Hepatocyte (in vitro differentiated cells): ENCODE measurements at places on chromosomes 7 and 10. TPM values are rescaled to one million over a fixed set of nuclear protein-coding genes. Genes with fewer than 3 reads are reported as not detected.

Gene CLIP2
- 16.8 and 17.9 TPM in 2 replicates for polyA plus RNA-seq

Gene ENTPD1
- 1.5 and 4.1 TPM in 2 replicates for polyA plus RNA-seq

Gene UNCX
- polyA plus RNA-seq, result not detected in 2 replicates

Gene GIMAP7
- 0.19 and 0.28 TPM in 2 replicates for polyA plus RNA-seq

Gene PTPN12
- 16.4 and 24.2 TPM in 2 replicates for polyA plus RNA-seq

Gene MYL10
- 1.2 and 2.1 TPM in 2 replicates for polyA plus RNA-seq

Gene SLC29A4
- polyA plus RNA-seq, result 32.6 and 36.1 TPM in 2 replicates

Gene HERC4
- polyA plus RNA-seq, result 21.4 and 23.3 TPM in 2 replicates

Gene PAOX
- 19.6 and 27.6 TPM in 2 replicates for polyA plus RNA-seq

Gene RELN
- polyA plus RNA-seq, result 3.9 and 7.4 TPM in 2 replicates

Gene CNPY1
- polyA plus RNA-seq, result not detected in 2 replicates

Gene PRRT4
- polyA plus RNA-seq, result 3.4 and 4.1 TPM in 2 replicates

Gene VPS37D
- 7.5 and 9.5 TPM in 2 replicates for polyA plus RNA-seq

Gene ATOH7
- not detected in 2 replicates for polyA plus RNA-seq

Gene CFAP70
- 1.2 and 1.6 TPM in 2 replicates for polyA plus RNA-seq

Gene TRPV6
- 3.7 and 8.5 TPM in 2 replicates for polyA plus RNA-seq

Gene GIMAP2
- 0.23 and 1.1 TPM in 2 replicates for polyA plus RNA-seq

Gene FUOM
- 31.1 and 35.0 TPM in 2 replicates for polyA plus RNA-seq

Gene NAPEPLD
- 12.0 and 12.9 TPM in 2 replicates for polyA plus RNA-seq

Gene C7orf33
- not detected in 2 replicates for polyA plus RNA-seq

Gene PDZD7
- 8.4 and 10.5 TPM in 2 replicates for polyA plus RNA-seq

Gene SPAG6
- 0.24 TPM in 1 of 2 replicates, not detected in the other for polyA plus RNA-seq

Gene POLR2J
- 77.4 and 83.2 TPM in 2 replicates for polyA plus RNA-seq

Gene DDC
- polyA plus RNA-seq, result 37.8 and 42.4 TPM in 2 replicates

Gene SORBS1
- 17.0 and 18.2 TPM in 2 replicates for polyA plus RNA-seq

Gene TUBAL3
- polyA plus RNA-seq, result 0.58 TPM in 1 of 2 replicates, not detected in the other

Gene TMEM273
- polyA plus RNA-seq, result 1.9 TPM in 1 of 2 replicates, not detected in the other

Gene COL1A2
- 2,013 and 2,200 TPM in 2 replicates for polyA plus RNA-seq

Gene C10orf105
- polyA plus RNA-seq, result 0.21 TPM in 1 of 2 replicates, not detected in the other

Gene CASP7
- polyA plus RNA-seq, result 19.8 and 24.8 TPM in 2 replicates

Gene VIPR2
- polyA plus RNA-seq, result 2.7 and 4.5 TPM in 2 replicates

Gene DGKB
- polyA plus RNA-seq, result 0.28 and 0.35 TPM in 2 replicates

Gene HTR5A
- polyA plus RNA-seq, result not detected in 2 replicates

Gene GIMAP1
- polyA plus RNA-seq, result 0.13 TPM in 2 replicates

Gene ARHGAP19
- polyA plus RNA-seq, result 2.7 and 5.0 TPM in 2 replicates
